A549 (cell line): ENCODE measurements at places on chromosomes 5 and 9. TPM values are rescaled to one million over a fixed set of nuclear protein-coding genes. Genes with fewer than 3 reads are reported as not detected.

Gene SPDL1
- 100 to 116 TPM (median 102 TPM) in 3 replicates for polyA plus RNA-seq

Gene NEUROG1
- not detected in 3 replicates for polyA plus RNA-seq

Gene HRCT1
- polyA plus RNA-seq: 0.22 to 0.41 TPM in 2 of 3 replicates, not detected in the other

DNA sequence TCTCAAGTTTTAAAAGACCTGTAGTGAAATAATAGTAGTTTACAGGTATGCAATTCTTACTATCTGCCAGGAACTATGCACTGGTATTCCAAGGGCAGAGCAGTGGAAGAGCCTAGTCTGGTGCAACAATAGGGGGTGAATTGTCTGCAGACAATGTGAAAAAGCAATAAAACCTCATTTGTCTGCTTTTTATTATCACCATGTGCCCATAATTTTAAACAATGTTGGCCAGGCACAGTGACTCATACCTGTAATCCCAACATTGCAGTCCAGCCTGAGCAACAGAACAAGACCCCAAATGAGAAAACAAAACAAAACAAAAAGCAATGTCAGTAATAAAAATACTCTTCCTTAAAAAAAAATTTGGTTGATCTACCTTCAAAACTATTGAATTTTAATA is 12.2 kb upstream of the SLC44A1 start:
- no peak for DNase-seq

GRCh38 chr5:52665559-52665958 is 122.2 kb upstream of the ITGA1 start:
- DNase-seq: no peak

- no peak for DNase-seq
These were observed 71.9 kb downstream of the SMIM23 start for GRCh38 chr5:171857489-171857876.

- DNase-seq: no peak
These were observed 581.7 kb upstream of the RIOK2 start for GRCh38 chr5:97764700-97765099.

Gene ADAMTSL2
- polyA plus RNA-seq: not detected in 3 replicates

Gene AGXT2
- not detected in 3 replicates for polyA plus RNA-seq

DNA sequence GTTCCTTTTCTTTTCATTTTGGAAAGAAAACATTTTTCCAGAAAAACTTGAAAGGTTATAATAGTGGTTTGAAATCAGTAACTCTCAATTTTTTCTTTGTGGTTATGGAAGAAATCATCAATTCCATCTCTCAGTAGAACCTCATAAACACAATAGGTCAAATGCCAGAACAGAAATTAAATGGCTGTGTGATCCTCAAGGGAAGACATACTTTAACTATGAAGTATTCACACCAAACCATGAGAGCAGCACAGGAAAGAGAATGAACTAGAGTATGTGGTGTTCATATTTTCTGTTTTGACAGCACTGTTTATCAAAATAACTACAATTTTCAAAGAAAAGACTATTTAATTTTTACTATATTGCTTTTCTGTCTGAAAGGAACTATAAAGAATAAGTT is 29.7 kb upstream of the EFNA5 start:
- DNase-seq: no peak

DNA sequence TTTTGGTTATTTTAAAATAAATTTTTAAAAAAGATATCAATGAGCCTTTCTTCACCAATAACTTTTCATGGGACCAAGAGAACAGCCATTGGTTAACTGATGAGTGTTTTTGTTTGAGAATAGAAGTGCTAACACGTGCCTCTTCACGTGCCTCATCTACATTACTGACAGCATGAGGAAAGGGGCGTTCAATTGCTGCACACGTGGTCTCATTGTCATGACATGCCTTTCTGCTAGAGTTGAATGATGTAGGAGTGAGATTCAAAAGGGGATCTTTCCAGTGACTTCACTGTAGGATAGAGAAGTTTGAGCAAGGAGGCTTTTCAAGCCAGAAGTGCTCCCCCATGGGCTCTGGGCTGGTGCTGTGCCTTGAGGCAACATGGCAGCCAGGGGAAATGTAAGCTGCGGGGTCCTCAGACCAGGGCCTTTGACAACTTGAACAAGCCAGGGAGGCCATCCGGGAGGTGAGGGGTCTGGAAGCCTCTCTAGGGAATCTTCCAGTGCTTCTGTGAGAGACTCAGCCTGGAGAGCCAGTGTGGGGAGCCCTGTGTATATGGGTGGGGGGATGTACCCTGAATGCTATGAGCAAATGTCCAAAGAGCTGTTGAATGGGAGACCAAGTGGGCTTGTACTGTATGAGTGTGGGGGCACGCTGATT is 51.2 kb upstream of the FSTL4 start:
- DNase-seq: no peak

- no peak for DNase-seq
These were observed 12.1 kb downstream of the WWC1 start for GRCh38 chr5:168303393-168304025.

Gene DBH
- not detected in 3 replicates for polyA plus RNA-seq

Gene TLE1
- 45.8 to 53.4 TPM (median 51.7 TPM) in 3 replicates for polyA plus RNA-seq

DNA sequence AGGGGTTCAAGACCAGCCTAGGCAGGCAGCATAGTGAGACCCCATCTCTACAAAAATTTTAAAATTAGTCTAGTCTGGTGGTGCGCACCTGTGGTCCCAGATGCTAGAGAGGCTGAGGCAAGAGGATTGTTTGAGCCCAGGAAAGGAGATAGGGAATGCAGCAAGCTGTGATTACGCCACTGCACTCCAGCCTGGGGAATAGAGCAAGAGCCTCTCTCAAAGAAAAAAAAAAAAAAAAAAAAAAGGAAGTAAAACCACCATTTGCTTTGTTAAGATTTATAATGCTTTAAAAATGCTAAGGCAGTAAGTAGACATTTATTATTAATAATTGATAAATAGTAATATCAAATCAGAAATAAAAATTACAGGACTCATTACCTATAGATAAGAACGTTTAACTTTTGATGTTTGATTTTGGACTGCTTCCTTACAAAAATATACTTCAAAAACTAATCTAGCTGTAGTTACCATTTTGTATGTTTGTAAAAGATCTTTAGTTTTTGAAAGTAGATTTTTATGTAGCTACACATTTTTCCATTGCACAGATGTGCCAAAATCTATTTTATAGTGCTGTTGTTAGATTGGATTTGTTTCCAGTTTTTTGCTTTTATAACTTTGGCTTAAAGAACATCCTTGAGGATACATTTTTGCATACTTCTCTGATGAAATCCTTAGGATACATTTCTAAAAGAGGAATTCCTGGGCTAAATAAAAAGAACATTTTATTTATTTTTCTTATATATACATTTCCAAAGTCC is 86.4 kb downstream of the INIP start:
- no peak for DNase-seq

DNA sequence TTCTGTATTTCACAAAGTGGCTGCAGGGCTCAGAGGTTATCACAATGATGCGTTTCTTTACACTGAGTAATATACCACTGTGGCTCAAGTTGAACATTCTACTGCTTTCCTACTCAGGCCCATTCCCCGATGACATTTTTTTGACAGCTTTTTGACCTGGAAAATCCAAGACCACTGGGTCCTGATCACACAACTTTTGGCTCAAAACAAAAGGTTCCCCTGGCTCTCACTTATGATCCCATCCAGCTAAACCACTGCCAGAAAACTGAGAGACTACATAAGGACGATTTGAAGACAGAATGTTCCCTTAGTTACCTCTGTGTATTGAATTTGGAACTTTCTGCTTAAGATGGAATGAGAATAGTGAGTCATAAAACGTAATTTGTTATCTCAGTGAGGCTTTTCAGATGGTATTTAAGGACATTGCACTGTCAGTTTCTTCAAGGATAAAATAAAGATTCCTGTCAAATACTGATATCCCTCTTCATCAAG is 78.0 kb upstream of the FBXL7 start:
- DNase-seq: no peak

Gene CARTPT
- not detected in 3 replicates for polyA plus RNA-seq

- no peak for DNase-seq
These were observed 14.2 kb upstream of the FRRS1L start for GRCh38 chr9:109181284-109181683.

Gene TICAM2
- 0.37 to 0.77 TPM (median 0.49 TPM) in 3 replicates for polyA plus RNA-seq

GRCh38 chr5:15023846-15024245 is 152.3 kb upstream of the ANKH start:
- no peak for DNase-seq

DNA sequence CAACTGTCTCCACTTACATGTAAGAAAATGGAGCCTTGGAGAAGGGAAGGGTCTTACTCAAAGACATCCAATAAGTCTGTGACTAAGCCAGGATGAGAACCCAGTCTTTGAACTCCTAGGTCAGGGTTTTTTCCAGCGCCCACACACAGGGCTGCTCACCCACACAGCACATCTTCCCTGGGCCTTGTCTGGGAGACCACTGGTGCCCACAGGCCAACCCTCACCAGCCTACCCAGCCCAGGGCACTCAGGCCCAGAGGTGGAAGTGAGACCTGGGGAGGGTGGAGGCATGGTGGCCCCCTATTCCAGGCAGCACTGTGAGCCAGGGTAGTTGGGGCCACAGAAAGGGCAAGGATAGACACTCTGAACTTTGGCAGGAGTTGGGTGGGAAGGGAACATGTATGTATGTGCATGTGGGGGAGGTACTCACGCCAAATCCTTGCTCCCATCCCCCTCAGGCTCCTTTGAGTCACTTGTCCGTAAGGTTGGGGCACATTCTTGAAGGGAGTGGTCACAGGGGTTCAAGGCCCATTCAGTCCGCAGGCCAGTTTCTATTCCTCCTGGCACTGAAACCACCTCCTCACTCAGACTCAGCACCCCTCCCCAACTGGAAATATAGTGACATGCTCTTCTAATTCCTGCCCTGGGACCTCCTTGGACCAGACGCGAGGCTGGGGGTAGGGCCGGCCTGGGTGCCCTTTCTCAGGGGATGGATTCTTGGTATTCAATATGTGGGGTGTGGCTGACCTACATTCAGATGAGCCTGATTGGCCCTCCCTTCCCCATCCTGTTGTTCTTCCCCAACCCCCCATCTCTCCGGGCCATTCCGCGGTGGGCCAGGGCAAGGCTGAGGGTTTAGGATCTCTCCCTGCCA is 2.9 kb upstream of the SLC4A9 start:
- no peak for DNase-seq

DNA sequence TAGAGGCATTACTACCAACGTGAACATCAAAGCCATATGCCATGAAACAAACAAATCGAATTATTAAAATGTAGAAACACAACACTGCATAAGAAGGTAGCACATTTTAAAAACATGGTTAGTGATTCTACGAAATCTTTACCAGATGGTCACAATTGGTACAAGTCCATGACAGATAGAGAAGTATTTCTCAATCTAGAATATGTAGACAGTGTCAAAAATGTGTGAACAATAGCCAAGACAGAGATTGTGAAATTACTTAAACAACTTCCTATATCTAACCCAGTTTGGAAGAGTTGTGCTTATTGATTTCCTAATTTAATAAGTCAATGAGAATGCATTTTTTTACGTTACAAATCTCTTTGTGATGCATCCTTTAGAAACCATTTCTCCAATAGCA is 1121.6 kb downstream of the MAT2B start:
- no peak for DNase-seq
